ENCODE measurements at places on chromosomes 5 and 9.
A peak's percentile ranks its signal among the peaks of the same experiment; 100 is the strongest.

GRCh38 chr9:99354104-99354503, 132.0 kb downstream of the SEC61B start:
- DNase-seq = no peak

GRCh38 chr5:122882831-122883230, 37.4 kb downstream of the SNX24 start:
- DNase-seq = no peak

GRCh38 chr5:78586251-78586650, 62.3 kb downstream of the LHFPL2 start:
- DNase-seq = peak; percentile 43

- DNase-seq = no peak
These were observed 1990.5 kb downstream of the MAT2B start for GRCh38 chr5:165495829-165496380.

DNA sequence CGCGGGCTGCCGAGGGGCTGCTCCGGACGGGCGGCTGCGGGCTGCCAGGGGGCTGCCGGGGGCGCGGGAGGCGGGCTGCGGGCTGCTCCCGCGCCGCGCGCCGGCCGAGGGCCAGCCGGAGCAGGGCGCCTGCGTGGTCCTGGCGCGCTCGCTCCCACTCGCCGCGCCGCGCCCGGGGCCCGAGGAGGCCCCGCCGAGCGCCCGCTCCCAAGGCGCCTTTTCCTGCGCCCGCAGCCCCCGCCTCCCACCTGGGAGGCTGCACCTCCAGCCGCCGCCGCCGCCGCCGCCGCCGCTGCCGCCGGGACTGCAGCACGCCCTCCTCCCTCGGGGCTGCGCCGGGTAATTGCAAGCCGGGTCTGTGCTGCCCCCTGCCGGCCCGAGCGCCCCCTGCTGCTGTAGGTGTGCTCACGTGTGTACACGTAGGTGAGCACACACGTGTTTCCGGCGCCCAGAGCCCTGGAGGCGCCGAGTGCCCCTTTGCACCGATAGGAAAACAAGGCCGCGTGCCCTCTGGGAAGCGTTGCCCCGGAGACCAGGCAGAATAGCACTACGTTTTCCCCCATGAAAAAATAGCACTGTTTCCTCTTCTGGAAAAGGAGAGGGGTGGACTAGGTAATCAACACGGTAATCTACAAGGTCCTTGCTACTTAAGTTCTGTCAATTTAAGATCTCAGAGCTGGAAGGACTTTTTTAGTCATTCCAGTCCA, at the start of gene EPB41L4B:
EPB41L4B (minus strand) TSS at position 318 of the 707 bp plus-strand sequence. CDS start 613 bp downstream, outside the sequence.
- DNase-seq = peak; percentile 95

DNA sequence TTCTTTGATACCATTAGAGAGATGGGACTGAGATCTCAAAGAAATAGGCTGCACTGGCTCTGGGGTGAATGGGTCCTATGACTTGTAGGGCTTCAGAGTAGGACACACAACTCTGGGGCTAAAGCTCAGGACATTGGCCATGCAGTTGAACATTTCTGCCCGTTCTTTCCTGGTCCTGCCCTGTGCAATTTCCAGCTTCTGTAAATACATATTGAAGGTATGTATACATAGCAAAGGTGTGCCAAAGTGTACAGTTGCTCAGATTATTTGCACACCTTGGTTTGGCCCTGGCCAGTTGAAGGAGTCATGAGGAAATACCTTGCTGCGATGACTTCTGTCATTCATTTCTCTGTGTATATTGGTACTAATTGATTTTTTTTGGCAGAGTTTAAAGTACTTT, 52.8 kb upstream of the TAF11L2 start:
- DNase-seq = no peak

DNA sequence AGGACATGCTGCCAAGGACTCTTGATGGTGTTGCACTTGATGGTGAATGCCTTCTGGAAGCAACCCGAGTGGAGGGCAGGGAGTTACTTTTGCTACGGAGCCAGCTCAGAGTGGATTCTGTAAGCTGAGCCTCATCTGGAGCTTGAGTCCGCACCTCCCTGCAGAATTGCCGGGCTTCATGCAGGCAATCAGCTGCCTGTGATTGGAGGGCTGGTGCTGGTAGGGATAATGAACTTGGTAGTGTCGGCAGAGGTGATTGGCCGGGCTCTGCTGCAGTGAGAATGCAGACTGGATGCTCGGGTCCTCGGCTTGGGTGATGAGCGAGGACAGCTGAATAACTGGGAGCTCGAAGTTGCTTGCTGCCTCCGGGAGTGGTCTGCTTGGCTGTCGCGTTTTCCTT, 23.1 kb downstream of the SLC25A25 start:
- no peak for DNase-seq

GRCh38 chr5:122463221-122463620, 151.2 kb downstream of the SNCAIP start:
- DNase-seq = no peak

- DNase-seq = peak; percentile 77
These were observed 5.9 kb downstream of the FAM78A start for GRCh38 chr9:131270171-131271015.

DNA sequence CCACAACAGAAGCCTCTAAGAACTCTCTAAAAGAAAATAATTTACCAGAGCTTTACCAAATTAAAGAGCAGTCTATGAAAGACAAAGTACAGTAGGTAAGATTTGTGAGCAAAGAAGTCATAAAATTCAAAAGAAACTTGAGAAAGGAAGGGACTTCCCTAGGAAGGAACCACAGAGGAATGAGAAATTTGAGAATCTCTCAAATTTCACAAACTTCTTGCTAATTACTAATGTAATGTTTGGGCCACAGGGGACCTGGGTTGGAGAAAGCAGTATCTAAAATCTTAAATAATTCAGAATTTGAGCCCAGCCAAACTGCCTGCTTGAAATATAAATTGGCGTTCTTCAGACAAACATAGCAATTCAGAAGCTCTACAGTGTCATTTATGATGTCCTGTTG, 225.0 kb upstream of the PRR16 start:
- no peak for DNase-seq

GRCh38 chr9:78213712-78214111, 22.2 kb upstream of the CEP78 start:
- DNase-seq = no peak

GRCh38 chr5:17127743-17128231, 89.6 kb upstream of the BASP1 start:
- DNase-seq = no peak

DNA sequence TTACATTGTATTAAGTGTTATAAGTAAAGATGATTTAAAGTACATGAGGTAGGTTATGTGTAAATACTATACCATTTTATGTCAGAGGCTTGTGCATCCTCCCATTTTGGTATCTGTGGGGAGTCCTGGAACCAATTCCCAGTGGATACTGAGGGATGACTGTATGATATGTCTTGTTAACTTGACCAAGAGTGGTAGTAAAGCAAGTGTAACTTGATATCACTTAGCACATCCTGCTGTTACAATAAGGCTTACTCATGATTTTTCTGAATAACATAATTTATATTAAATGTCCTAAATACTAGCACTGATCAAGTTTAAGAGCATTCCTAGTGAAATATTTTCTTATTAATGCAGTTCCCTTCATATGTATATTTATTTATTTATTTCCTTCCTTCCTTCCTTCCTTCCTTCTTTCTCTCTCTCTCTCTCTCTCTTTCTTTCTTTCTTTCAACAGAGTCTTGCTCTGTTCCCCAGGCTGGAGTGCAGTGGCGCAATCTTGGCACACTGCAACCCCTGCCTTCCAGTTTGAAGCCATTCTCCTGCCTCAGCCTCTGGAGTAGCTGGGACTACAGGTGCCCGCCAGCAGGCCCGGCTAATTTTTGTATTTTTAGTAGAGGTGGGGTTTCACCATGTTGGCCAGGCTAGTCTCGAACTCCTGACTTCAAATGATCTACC, 7.5 kb downstream of the NDFIP1 start:
- no peak for DNase-seq

GRCh38 chr9:131633491-131634031, 88.2 kb downstream of the PRRT1B start:
- DNase-seq = no peak

DNA sequence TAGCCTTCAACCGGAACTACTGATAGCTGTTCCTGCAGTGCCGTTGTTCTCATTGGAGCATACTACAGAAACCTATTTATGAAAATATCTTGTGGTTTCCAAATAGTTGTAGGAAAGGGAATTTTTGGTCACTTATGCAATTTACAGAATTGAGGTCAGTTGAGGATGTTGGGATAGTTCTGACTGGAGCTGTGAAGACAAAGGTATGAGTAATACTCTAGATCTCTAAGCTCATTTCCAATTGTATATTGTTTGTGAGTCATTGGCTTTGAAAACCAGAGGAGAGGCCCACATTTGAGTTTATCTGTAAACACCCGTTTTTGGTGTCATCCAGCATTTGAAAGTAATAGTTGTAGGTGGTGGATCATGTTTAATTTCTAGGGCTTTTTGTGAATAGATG, 561.3 kb upstream of the WWC1 start:
- no peak for DNase-seq

DNA sequence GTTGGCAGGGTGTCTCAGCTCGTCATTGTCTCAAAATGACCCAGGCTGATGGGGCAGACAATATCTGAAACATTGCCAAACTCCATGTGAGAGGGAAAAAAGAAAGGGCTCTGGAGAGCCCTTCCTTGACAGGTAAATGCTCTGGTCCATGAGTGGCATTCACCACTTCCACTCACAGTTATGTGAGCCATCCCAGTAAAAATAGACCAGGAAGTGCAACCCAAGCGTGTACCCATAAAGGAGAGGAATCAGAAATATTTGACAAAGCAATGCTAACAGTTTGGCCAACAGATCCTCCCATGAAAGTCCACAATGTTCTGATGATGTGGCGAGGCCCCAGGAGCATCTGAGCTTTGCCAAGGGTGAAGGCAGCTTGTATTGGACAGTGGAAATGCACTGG, 49.4 kb downstream of the ASTN2 start:
- no peak for DNase-seq

- DNase-seq = no peak
These were observed 29.8 kb upstream of the BNIP1 start for GRCh38 chr5:173114536-173114935.

DNA sequence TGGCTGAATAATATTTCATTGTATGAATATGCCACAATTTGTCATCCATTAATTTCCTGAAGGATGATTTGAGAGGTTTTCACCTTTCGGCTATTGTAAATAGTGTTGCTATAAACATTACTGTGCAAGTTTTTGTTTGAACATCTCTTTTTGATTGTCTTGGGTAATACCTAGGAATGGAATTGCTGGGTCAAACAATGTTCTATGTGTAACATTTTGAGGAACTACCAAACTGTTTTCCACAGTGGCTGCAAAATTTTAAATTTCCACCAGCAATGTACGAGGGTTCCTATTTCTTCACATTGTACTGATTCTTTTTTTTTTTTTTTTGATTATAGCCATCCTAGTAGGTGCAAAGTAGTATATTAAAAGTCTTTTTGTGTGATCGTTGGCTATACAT, 63.8 kb upstream of the ANKH start:
- no peak for DNase-seq

DNA sequence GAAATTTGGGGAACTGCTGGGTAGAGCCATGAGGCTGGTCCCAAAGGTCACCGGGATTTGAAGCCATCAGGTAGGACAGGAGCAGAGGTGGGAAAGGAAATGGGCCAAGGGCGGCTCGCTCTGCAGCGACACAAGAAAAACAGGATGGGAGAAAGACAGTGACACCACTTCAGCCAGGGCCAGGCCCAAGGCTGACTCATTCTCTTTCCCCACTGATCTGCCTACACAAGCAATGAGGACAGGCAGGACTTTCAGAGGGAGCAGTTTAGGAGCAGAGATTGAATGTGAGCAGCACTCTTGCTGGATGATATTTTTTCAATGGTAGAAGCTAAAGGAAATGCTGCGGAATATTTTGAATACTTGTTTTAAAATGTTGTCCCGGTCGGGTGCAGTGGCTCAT, 3.5 kb downstream of the RUFY1 start:
- no peak for DNase-seq

DNA sequence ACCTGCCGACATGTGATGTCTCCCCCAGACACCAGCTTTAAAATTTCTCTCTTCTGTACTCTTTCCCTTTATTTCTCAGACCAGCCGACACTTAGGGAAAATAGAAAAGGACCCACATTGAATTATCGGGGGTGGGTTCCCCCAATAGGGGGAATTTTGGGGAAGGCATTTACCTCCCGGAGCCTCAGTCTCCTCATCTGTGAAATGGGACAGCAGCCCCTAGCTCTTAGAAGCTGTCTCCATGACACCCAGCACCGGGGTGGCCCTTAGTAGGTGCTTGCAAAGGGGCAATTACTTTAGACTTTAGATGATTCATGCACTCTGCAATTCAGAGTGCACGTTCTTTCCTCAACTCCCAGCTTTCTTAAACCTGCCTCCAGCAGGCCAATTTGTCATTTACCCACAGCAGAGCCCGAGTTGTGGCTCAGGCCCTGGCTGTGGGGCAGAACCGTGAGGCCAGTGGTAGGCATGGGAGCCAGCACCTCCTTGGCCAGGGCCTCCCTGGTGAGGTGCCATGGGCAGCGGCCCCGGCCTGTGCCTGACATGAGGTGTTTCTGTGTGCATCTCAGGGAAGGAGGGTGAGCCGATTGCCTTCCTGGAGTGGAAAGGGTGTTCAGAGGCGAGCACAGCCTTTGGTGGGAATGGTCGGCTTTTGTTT, 51.7 kb downstream of the SH3PXD2B start:
- DNase-seq = no peak

GRCh38 chr9:33429256-33429985, 18.0 kb downstream of the AQP3 start:
- DNase-seq = no peak

DNA sequence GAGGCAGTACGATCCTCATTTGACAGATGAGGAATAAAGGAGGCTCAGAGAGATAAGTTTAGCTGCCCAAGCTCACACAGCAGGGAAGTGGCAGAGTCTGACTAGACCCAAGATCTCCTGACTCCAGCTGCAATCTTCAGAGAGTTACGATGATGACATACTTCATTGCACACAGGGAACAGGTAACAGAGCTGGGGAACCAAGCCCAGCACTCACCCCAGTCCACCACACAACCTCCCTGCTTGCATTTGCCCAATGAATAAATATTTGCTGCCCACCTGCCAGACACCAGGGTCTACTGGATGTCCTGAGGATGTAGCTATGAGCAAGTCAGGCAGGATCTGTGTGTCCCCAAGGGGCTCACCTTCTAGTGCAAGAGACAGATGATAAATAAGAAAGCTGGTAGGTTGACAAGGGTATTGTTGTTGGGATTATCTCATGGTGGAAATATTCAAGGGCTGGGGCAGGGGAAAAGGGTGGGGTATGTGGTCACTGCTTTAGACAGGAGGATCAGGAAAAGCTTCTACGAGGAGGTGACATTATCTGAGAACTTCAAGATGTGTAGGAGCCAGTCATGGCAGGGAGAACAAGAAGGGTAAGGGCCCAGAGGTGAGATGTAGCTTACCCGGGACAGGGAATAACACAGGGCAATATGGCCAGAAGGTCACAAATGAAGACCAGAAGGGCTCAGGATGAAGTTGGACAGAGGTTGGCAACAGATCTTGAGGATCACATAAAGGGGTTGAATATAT, 28.6 kb upstream of the CPEB4 start:
- no peak for DNase-seq
